ENCODE measurements at places on chromosomes 12 and 14.

DNA sequence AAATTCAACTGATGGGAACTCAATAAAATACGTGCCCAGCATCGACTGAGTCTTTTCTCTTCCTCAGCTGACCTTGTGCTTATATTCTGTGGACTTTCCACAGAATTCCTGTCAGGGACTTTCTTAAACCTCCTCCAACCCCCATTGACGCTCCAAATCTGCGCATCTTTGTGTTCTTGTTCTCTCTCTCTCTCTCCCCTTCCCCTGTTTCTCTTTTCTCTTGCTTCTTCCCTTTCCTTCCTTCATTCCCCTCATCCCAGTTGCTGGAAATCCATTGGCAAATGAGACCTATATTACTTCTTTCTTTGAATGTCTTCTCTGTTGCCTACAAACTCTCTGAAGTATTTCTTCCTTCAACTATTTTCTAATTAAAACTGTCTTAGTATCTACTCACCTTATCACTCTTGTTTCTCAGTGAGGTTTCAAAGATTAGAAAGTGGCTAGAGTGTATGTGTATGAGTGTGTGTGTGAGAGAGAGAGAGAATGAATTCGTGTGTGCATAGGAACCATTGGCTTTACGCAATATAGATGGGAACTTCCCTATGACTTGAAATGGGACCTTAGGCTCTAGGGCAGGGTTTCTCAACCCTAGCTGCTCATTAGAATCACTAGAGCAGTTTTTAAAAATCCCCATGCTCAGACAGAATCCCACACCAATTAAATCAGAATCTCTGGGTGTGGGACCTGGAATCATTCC is 41.8 kb upstream of the DHRS7 start:
- DNase-seq = no peak

DNA sequence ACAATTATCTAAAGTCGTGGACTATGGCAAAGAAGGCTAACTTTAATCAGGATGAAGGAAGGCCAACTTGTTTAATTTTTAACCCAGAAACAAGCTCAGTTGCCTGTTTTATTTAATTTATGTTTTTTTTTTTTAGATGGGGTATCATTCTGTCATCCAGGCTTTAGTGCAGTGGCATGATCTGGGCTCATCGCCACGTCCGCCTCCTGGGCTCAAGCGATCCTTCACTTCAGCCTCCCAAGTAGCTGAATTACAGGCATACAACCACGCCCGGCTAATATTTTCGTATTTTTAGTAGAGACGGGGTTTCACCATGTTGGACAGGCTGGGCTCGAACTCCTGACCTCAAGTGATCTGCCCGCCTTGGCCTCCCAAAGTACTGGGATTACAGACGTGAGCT is 19.7 kb downstream of the NUDT4 start:
- no peak for DNase-seq

- DNase-seq = no peak
Observed at GRCh38 chr14:61582815-61583214, 112.5 kb upstream of the HIF1A start.

DNA sequence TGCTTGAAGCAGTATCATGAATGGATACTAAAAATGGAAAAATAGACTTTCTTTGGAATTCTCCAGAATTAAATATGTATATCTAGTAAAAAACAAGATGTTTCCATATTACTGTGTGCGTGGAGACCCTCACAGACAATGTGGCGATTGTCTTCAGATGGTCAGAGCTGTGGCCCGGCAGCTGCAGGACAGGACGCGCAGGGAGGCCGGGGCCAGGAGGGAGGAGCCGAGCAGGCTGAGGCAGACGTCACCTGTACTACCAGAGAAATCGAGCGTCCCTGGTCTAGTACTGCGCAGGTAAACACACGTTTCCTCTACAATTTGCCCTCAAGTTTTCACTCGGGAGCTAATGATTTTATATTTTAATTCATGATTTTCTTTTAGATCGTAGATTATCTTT is 22.8 kb downstream of the DDX51 start:
- DNase-seq = no peak

GRCh38 chr12:114001511-114002340 is 35.6 kb upstream of the RBM19 start:
- no peak for DNase-seq

DNA sequence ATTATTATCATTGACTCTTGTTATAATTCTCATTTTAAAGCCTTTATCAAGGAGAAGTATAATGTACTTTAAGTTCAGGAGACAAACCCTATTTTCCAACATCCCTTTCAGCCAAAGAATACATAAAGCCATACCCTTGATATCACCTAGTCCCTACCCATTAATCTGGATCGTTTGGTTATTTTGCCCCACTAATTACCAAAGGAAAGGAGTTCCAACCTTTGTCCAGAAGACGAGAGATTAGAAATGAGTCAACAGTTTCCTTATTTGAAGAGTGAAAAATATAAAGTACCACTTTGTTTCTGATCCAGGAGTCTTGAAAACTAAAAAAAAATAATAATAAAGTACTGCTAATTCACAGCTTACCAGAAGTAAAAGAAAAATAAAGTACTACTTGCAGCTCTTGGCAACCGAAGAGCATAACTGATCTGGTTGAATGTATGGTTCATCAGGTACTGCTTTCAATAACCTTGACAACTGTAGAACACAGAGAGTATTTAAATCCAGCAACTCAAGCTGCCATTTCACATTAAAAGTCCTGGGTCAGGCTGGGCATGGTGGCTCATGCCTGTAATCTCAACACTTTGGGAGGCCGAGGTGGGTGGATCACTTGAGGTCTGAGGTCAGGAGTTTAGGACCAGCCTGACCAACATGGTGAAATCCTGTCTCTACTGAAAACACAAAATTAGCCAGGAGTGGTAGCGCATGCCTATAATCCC is 33.7 kb downstream of the LIMA1 start:
- no peak for DNase-seq

DNA sequence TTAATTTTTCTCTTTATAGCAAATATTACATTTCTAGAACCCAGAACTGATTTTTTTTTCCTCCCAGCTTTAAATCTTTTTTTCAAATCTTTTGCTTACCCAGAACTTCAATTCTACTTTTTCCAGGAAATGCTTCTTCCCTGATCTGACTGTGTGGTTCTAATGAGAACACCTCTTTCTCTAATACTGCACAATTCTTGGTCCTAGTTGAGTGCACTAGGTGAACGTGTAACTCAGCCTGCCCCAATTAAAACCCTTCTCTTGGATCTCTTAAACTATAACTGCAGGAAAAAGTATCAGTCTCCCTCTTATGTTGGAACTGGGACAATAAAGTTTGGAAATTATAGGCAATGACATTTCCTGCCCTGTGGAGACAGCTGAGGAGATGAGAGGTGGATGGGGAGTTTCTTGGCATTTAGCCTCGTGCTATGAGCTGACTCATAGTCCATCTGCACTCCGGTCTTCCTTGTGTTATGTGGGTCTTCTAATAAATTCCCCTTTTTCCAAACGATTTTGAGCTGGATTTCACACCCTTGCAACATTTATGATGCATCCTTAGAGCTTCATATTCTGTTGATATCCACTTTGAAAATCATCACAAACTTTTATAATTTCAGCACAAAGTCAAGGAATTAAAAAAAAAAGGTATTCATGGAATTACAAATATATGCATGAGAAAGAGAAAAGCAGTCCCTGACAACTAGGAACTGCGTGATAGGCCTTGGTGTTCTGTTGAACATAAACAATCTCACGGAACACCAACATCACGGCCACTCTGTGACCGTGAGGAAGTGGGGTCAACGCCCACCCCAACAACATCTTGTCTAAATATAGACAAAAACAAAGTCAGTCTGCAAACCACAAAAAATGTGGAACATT is 52.4 kb downstream of the BRMS1L start:
- DNase-seq = no peak

DNA sequence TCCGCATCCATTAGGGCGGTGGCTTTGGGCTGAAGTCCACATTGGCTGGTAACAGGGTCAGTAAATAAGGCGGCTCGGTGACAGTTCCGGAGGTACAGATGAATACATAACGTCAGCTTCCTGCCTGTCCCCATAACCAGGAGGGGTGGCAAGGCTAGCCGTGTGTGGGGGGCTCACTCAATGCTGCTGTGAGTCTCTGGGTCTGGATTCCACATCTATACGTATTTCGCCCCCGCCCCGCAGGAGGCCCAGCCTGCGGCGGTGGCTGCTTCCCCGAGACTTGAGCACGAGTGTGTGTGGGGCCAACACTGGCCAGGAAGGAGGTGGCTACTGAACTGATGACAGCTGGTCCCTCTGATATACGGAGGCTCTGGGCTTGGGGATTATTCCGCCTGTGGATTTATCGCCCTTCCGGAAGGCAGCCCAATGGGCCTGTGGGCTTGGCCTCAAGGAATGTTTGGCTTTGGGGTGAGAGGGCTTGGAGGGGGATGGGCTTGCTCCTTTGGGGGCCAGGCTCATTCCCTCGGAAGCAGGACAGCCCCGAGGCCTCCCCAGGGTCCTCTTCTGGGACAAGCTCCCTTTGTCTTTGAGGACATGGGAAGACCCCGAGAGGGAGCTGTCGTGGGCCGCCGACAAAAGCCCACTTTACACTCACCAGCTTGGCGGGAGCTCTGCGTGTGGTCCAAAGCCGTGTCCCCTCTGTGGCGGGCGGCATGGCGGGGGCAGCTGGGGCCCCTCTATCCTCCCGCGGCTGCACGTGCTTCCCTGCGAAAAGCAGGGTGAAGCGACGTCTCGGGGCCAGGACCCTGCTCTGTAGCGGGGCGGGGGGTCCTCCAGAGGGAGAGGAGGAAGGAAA is 82.1 kb downstream of the KIF26A start:
- DNase-seq = no peak

DNA sequence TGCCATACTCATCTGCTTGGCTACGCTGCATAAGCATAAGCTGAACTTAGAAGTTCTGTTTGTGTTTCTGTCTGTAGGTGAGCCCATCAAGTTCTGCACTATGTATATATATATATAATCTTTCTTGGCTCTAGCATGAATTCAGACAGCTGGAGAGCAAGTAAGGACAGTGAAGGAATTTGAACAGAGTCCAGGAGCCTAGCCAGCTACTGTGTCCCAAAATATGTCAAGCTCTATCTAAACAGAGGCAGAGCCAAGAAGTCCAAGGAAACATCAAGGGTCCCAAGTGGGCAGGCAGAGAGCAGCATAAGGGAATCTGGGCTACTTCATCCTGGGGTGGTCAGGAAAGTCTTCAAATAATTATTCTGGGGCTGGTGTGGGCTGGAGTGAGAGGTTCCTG is 118.5 kb upstream of the NPAS3 start:
- no peak for DNase-seq

DNA sequence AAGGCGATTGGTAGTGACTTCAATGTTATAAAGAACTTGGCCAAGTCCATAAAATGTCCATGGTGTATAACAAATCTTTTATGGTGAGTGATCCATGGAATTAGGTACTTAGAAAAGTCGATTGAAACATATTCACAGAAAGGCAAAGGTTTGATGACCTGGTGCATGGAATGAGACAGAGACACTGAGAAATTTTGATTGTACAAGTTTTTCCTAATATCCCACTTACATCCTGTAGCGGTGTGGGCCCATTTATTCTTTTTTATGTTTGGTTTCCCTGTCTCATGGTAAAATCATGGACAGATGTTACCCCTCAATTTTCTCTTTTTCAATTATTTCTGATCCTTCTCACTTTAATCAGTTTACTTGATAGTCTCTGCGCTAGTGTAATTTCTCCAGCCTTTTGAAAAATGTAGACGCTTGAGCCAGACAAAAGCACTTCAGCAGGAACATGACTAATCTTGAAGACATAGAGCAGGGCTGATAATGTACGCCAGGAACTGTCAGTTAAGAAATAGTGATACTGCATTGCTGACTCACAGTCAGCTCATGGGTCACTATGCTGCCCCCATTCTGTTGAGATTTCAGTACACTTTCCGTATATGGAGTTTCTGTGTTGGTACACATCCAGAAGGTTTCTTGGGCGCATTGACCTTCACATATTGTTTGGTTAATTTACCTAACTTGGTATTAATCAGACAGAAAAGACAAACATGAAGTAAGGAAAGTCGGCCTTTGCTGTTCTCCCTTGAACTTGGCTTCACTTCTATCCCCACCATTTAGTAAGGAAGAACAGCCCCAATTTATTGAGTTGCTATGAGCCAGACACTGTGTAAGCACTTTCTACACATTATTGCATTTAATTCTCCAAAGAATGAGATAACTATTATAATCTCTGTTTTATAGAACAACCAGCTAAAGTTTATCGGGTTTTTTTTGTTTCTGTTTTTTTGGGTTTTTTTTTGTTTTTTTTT is 841.7 kb downstream of the DIO2 start:
- DNase-seq = no peak

DNA sequence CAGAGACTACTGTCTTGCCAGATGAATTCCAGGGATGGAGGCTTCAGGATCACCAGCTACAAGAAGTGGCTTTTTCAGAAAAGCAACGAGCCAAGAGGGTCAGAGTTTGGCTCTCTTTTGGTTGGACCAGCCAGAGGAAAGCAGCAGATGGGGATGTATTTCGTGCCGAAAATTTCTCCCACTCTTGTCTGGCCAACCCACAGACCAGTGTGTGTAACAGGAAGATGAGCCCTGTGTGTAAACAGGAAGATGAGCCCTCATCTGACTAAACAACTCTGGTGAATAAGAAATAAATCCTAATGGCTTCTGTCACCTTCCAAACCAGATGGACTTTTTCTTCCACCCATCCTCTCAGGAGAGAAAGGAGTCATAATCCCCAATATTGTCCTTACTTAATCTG is 13.1 kb downstream of the GPR68 start:
- DNase-seq = no peak

DNA sequence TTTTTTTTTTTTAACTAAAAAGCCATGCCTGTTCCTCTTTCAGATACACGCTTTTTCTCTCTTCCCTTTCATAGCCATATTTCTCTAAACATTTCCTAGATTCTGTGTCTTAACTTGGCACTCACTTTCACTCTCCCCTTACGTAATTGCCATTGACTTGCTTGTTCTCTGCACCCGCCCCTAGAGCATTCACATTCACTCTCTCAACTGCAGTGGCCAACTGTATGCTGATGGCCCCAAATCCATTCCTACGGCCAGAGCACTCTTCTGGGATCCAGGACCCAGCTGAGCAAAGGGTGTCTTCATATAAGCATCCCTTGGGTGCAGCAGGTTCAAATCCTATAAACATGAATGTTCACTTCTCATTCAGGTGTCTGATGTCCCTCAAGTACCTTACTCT is 59.5 kb downstream of the CKB start:
- DNase-seq = no peak

- no peak for DNase-seq
Observed at GRCh38 chr12:76518699-76519098, 40.9 kb downstream of the OSBPL8 start.

- no peak for DNase-seq
Observed at GRCh38 chr12:45934956-45935355, 55.4 kb downstream of the SCAF11 start.

DNA sequence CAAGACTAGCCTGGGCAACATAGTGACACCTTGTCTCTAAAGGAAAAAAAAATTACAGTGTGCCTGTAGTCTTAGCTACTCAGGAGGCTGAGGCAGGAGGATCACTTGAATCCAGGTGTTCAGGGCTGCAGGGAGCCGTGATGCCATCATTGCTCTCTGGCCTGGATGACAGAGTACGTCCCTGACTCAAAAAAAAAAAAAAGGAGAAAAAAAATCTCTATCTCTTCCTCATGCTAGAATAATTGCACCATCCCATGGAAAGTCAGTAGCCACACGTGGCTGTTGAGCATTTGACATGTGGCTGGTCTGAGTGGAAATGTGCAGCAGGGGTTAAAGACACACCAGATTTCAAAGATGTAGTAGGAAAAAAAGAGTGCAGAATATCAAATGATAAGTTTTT is 3.8 kb downstream of the RILPL1 start:
- no peak for DNase-seq

- no peak for DNase-seq
Observed at GRCh38 chr12:89288959-89289358, 63.3 kb downstream of the DUSP6 start.

Data from prostate gland (tissue), 2 donors.